ENCODE measurements at places on chromosomes 7 and 10.

GRCh38 chr10:17802976-17803375 lies 6.2 kb upstream of the MRC1 start:
- DNase-seq: no peak

DNA sequence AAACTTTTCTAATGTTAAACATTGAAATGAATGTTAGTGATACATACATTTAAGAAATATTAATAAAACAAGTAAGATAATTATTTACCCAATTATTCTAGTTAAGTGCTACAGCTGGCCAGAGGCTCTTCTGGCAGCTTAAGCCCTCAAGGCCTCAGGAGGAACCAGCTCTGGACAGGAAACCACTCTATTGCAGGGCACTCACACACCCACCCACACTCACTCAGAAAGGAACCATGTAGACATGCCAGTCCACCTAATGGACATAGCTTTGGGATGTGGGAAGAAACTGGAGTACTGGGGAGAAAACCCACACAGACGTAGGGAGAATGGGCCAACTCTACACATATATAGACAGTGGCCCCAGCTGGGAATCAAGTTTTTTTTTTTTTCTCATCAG lies 28.2 kb downstream of the UMAD1 start:
- no peak for DNase-seq

GRCh38 chr7:139744768-139745677 lies 32.8 kb downstream of the HIPK2 start:
- no peak for DNase-seq

GRCh38 chr7:55133630-55134358 lies 115.0 kb downstream of the EGFR start:
- DNase-seq: no peak

DNA sequence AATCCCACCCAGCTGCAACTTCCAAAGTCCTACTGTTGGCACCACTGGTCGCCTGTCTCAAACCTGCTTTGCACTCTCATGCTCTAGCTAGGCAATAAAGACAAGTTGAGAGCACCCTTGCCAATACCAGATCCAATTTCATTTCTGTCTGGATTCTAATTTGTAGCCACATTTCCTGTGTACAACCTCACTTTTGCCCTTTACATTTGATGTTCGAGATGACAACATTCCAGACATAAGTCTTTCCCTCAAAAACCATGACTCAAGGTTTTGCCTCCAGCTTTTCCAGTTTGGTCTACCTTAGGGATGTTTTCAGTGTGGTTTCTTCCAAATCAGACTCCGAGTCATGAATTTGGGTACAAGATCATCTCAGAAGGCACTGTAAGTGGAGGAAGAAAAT lies 309.0 kb downstream of the GPAM start:
- no peak for DNase-seq

- no peak for DNase-seq
These were observed 173.7 kb downstream of the COBL start for GRCh38 chr7:51142741-51143385.

GRCh38 chr7:95421000-95421846 lies 13.6 kb downstream of the PON2 start:
- DNase-seq: no peak

DNA sequence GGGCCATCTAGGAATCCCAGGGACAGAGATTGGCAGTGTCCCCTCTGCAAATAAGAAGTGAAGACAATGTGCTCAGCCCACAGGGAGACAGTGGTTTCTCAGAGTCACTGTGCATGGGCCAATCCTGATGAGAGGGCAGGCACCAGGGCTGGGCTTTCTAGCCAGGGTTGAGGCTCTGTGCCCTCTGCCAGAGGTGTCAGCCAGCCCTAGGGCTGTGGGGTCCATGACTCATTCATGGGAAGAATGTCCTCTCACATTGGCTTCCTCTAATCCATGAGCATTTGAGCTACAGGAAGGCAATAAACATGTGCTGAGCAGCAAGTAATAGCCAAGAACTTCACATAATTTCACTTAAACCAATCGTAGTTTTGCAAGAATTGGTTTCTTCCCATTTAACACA lies 482.0 kb upstream of the MGMT start:
- no peak for DNase-seq

DNA sequence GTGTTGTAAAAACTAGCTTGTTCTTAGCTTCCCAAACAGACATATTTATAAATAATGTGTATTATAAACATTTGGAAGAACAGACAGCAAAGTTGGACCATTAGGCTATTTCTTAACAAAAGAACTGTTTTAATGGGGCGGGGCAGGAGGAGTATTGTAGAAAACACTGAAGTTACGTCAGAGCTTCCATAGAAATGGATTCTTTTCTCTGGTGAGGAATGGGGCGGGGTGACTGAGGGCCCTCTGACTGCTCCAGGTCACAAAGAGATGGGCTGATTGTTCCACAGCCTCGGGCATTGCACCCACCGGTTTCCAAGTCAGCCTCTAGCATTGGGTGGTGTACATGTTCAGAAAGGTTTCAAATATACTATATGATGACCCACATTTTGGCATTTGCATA lies 36.8 kb upstream of the ADAM12 start:
- DNase-seq: no peak

DNA sequence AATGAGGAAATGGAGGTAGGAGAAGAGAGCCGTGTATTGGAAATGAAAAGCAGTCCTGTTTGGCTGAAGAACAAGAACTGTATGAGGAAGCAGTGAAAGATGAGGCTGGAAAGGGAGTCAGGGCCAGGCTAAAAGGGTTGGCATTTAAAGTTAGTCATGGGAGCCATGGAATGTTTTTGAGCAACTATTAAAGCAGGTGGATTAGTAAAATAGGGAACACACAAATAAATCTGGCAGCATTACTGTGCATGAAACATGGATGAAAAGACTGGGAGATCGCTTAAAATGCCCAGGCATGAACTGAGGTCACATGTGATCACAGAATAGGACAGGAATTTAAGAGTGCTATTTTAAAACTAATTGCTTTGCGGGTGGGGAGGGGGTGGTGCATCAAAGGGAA lies 1.4 kb upstream of the IFRD1 start:
- DNase-seq: no peak

GRCh38 chr7:135917721-135918120 lies 59.4 kb downstream of the MTPN start:
- no peak for DNase-seq

DNA sequence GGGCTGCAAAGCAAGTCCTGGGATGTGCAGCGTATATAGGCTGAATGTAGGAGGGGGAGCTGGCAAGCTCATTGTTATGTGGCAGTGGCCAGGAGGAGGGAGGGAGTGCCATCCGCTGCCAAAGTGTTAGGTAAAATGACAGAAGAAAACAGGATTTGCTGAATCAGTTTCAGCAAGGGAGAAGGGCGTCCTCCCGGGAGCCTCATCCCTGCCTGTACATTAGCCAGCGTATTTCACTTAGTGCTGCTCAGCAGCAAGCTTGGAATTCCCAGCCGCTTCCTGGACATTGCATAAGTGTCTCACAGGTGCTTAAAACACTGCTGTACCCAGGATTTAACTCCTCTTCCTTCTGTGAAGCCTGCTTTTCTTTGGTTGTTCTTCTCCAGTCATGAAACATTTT lies 2.5 kb downstream of the NIPSNAP2 start:
- DNase-seq: no peak

GRCh38 chr10:35398355-35398754 lies 62.0 kb downstream of the CCNY start:
- DNase-seq: no peak

DNA sequence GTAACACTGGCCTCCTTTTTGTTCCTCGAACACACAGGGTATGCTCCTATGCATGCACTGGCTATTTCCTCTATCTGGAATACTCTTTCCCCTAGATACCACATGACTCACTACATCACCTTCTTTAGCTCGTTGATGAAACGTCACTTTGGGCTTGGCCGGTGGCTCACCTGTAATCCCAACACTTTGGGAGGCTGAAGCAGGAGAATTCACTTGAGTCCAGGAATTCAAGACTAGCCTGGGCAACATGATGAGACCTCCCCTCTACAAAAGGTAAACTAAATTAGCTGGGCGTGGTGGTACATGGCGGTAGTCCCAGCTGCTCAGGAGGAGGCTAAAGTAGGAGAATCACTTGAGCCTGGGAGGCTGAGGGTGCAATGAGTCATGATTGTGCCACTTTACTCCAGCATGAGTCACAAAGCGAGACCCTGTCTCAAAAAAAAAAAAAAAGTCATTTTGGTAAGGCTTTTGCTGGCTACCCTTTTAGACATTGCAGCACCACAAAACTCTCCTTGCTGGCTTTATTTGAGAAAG lies 14.5 kb downstream of the ANKIB1 start:
- DNase-seq: peak; percentile 12

All from CD4-positive, alpha-beta T cell treated with Interleukin-6 for 4 hours (primary cell).